ENCODE measurements at places on chromosomes 4 and X.

DNA sequence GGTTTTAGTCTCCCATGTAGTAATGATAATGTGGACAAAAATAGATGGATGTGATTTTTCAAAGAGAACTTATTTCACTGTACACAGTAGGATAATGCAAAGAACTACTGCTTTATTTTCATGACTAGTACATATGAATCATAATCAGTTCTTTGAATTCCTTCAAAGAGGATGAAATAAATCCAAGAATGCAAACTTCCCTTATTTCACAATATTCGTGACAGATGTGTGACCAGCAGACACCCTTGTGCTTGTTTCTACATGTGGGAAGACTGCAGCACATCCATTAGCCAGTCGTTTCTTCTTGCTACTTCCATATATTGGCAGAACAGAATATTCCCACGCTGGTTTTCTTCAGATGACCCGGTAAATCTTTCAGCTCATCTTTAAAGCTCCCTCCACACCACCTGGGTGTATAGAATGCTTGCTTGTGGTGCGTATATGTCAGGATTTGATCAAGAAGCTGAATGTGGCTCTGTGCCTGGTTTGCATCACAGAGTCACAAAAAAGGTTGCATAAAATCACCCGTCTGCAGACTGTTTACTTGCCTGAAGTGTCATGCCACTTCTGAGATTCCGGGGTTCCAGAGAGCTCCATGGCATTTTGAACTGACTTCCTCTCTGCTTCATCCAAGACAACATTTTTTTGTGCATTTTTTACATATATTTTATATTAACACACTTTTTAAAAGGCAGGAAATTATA, 47.7 kb upstream of the FAT4 start:
- DNase-seq = no peak

DNA sequence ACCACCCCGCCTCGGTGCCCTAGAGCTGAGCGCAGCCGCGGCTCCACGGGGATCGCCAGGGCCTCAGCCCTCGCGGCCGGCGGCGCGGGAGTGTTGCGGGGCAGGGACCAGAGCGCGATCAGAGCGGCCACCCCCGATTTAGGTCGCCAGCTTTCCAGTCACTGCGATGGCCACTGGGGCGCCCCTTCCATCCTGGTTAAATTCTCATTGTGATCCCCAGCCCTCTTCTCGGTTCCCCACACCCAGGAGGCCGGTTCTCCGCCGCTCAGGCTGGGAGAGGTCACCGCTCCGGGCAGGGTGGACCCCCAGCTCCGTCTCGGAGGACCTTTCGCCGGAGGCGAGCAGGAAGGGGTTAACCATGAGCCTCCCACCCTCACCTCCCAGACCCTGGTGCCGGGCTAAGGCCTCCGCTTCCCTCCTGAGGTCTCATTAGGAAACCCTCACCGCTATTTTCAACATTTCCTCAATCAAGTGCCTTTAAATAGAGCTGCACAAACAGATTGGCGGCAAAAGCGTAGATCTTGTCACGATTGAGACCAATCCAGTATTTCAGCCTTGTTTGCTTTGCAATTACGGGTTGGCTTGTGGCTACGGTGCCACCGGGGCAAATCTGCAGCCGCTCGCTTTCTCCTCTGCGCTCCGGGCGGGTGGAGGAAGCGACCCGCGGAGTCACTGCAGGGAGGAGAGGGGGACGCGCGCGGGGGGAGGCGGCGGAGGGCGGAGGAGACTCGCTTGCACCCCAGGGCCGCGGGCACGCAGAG, 8.3 kb upstream of the HAND2 start:
- no peak for DNase-seq

DNA sequence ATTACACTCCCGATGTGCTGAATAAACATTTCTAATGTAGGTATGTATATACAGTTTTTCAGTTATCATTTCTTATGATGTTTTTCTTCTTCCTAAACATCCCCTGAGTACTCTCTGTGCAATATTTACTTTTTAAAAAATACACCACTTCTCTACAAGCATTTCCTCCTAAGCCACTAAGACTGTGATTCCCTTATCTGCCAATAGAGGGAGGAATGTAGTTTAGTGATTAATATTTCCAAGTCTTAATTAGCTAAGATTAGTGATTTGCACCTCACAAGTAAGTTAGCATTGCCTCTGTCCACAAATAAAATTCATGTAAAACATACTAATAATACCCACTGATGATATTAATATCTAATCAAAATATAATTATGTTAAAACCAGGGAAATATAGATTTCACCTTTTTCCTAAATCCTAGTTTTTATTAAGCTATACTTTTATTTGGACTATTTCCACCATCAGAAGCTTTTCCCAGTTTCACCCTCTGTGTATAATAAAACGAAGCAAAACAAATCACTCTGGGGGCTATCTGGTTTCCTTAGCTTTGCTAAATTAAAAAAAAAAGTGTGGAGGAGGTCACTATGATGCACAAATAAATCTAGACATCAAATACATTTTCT, 909.1 kb downstream of the FAT4 start:
- no peak for DNase-seq

GRCh38 chr4:182215148-182215547, 28.1 kb upstream of the TENM3 start:
- no peak for DNase-seq

GRCh38 chr4:25466966-25467697, 90.1 kb downstream of the ANAPC4 start:
- no peak for DNase-seq

GRCh38 chr4:2071912-2072867, 13.1 kb downstream of the NAT8L start:
- DNase-seq = no peak

GRCh38 chrX:44062840-44063239, 89.7 kb upstream of the NDP start:
- DNase-seq = no peak

DNA sequence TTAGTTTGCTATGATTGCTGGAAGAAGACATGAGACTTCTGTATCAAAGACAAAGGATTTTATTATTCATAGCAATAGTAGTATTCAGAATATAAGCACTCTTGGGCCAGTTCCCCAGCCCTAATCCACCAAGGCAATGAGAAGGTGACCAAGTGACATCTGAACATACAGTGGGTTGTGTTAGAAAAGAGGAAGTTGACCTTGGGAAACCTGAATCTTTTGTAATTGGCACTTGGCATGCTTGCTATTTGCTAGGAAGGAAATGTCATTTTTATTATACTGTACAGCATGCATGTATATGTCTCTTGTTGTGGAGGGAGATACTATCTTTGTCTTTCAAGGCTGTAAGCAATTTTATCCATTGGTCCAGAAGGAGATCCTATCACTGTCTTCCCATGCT, 216.1 kb upstream of the FAT1 start:
- DNase-seq = no peak

DNA sequence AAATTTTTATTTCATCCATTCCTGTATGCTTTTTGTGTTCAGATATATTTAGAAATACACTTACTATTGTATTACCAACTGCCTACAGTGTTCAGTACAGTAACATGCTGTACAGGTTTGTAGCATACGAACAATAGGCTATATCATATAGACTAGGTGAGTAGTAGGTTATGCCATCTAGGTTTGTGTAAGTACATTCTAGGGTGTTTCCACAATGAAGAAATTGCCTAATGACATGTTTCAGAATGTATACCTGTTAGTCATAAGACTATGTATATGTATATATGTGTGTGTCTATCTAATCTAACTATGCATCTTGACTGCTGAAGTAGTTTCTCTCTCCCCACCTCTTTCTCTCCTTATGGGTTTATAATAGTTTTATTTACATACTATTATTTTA, 51.5 kb upstream of the BTC start:
- DNase-seq = no peak

GRCh38 chr4:58261526-58261925, 1151.3 kb upstream of the IGFBP7 start:
- no peak for DNase-seq

GRCh38 chr4:26936284-26937065, 75.8 kb downstream of the STIM2 start:
- DNase-seq = no peak

DNA sequence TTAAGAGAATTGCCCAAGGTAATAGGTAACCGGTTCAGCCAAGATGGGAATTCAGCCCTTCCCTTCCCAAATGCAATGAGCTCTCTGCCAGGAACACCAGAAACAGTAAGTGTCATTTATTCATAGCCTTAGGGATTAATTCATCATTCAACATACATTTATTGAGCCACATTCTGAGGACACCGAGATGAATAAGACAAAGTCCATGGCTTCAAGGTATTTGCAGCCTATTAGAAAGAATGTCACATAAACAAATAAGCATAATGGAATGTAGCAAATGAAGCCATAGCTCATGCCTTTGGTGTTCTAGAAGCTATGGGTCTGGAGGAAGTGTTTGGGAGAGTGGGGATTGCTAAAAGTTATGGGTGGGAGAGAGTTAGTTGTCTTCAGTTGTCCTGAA, 6.3 kb upstream of the TAB3 start:
- DNase-seq = no peak

DNA sequence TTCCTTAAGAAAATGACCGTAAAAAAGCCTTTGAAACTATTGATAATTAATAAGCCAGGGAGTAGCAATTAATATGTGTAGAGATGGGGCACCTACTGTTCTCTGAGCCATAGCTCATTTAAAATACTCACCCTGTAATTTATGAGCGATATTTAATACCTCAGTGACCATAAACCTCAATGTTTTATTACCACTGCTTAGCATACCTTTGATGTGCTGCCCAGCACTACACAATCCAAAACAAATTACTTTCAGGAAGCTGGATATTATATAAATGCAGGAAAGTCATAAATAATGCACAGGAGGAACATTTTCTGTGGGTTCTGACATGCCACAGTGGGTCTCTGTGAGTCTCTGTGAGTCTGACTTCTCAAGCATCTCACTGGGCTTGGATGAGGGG, 166.1 kb upstream of the RPL34 start:
- DNase-seq = no peak

DNA sequence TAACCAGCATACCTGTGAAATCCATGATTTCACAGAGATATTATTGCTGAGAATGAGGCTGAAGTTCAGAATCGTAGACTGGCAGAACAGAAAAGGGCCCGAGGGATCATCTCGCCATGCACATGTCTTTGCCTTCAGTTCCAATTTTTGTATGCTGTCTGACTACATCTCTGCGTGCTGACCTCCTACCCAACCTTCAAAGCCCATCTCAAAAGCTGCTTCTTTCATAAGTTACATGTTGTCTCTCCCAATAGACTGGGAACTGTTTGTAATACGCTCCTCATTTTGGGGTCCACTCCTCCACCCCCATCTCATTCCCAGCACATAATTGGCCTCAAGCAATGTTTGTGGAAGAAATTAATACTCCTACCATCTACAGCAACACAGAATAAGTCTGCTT, 78.2 kb downstream of the RTL5 start:
- DNase-seq = no peak

- no peak for DNase-seq
Measured at GRCh38 chr4:7844594-7844991, 95.1 kb downstream of the AFAP1 start.

DNA sequence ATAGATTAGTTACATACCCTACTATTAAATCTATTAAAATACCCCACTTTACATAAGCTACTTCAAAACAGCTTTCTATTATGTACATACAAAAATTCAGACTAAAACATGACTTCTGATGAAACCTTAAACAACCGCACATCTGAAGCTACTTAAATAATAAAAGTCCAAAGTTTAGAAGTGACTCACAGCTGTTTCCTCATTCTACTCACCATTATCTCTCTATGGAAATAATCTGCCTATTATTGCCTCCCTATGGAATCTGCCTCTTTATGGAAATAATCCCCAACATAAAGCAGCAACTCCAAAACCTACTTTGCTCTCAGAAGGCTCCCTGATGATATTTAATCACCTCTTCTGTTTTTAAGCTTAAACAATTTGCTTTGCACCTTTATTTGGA, 15.7 kb upstream of the BANK1 start:
- DNase-seq = no peak

DNA sequence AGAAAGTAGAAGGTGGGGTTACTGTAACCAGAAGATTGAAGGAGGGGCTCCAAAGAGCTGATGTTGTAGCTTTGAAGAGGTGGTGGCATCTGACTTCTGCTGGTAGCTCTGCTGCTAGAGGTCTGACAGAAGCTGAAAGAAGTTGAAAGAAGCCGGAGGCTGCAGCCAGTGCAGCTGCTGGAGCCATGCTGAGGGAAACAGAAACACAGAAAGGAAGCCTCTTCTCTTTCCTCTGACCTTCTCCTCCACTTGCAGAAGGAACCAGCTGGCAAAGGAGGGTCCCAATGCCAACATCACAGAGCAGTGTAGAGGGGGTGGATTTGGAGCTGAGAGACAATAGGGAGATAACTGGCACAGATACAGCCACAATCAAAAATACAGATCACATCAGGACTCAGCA, 89.3 kb upstream of the HHIP start:
- no peak for DNase-seq

DNA sequence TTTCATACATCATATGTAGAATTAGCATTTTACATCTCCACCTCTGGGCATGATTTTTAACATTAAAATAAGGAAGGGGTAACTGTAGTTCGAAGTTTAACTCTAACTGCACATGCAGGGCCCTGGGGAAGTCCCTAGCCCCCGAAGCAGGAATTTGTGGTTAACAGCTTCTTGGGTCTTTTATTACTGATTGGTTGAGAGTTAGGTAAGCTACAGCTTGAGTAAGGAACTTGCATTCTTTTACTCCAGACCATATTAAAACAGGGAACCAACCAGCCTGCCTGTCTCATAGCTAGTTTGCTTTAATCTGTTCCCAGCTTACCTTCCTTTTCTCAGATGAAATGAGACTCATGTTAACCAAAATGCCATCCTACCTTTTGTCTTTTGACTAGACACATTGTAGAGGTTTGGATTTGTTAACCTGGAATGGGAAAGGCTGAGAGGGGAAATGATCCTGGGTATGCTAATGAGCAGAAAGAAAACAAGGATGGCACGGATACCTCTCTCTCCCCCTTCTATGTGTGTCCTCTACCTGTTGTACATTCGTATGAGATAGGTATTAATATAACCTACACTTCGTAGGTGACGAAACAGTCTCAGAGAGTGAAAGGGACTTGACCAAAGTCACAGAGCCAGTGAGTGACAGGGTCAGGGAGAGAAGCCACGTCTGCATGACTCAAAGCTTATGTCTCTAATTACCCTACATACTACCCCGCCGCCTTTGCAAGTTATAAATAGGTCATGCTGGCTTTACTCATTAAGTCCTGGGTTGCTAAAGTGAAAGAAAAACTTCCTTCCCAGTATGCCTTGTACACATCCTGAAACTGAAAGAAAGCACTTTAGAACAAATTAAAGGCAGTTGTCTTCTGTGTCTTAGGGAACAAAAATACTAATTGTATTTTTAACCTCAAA, 119.5 kb upstream of the AFF2 start:
- peak; percentile 54 for DNase-seq

DNA sequence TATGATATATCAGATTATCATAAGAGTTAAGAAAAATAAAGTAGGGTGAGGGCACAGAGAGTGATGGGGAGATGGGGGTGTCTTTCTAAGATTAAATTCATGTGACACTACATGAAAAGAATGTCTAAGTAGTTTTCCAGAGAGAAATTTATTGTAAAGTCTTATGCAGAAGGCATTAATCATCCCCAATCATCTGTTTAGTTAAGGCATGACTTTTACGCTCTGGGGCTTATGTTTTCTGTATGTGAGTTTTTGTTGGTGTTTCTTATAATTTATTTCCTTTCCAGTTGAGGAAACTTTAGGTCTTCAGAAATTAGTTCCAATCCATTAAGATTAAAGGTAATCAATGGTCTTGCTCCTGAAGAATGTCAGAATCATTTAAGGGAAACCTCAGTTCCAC, 383.0 kb upstream of the GALNT7 start:
- no peak for DNase-seq

Data from activated CD4-positive, alpha-beta T cell treated with anti-CD3 and anti-CD28 coated beads for 4 hours (primary cell).